ENCODE measurements at places on chromosomes 3 and 15.

GRCh38 chr3:3998140-3998922, 199.1 kb downstream of the LRRN1 start:
- no peak for DNase-seq

- DNase-seq, result no peak
Measured at GRCh38 chr3:115279939-115280338, 132.9 kb upstream of the ZBTB20 start.

DNA sequence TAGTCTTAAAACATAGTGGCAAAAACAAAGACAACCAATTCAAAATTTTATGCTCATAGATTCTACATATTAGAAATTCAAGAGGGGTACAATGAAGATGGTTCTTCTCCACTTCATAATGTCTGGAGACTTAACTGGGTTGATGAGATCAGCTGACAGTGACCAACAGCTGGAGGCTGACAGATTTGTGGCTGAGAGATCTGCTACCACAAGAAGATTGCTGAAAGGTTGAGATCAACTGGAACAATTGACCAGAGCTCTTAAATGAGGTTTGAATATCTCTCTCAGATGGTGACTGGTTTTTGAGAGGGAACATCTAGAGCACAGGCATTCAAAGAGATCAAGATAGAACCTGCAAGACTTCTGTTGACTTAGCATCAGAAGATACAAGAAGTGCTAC, 254.1 kb upstream of the ARPP21 start:
- DNase-seq, result no peak

GRCh38 chr3:69671082-69671952, 67.9 kb upstream of the MITF start:
- peak; percentile 39 for DNase-seq

GRCh38 chr3:24591191-24591590, 96.5 kb upstream of the THRB start:
- DNase-seq, result no peak

DNA sequence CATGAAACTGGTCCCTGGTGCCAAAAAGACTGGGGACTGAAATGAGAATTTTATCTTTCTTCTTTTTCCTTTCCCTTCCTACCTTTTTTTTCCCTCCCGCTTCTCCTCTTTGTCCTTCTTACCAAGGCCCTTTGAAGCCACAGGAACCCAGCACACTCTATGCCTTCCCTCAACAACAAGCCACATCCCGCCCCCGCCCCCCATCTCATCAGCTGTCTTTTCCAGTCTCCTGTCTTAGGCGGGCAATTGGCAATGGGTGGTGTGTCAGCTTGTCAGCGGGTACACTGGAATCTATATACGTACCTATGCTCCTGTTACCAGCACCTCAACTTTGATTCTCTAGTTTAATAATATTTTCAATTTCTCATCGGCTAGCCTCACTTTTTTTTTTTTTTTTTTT, 56.3 kb upstream of the CHD2 start:
- no peak for DNase-seq
